ENCODE measurements at places on chromosomes 1 and 21. TPM values are rescaled to one million over a fixed set of nuclear protein-coding genes. Genes with fewer than 3 reads are reported as not detected.

DNA sequence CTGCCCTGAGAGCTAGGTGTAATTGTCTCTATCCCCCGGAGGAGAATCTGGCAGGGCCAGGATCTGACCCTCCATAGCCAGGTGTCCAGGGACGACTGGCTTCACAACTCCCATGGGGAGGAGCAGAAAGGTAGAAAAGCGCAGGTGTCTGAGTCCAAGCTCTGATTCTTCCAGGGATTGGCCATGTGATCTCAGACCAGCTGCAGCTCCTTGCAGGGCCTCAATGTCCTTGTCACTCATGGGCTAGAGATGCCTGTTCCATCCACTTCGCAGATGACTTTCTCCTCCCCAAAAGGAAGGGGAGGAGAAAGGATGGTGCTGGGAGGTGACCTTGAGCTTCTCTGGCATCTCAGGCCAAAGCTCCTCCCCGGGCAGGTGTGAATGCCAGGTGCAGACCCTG is 22.7 kb downstream of the HSPG2 start:
- no peak for DNase-seq

DNA sequence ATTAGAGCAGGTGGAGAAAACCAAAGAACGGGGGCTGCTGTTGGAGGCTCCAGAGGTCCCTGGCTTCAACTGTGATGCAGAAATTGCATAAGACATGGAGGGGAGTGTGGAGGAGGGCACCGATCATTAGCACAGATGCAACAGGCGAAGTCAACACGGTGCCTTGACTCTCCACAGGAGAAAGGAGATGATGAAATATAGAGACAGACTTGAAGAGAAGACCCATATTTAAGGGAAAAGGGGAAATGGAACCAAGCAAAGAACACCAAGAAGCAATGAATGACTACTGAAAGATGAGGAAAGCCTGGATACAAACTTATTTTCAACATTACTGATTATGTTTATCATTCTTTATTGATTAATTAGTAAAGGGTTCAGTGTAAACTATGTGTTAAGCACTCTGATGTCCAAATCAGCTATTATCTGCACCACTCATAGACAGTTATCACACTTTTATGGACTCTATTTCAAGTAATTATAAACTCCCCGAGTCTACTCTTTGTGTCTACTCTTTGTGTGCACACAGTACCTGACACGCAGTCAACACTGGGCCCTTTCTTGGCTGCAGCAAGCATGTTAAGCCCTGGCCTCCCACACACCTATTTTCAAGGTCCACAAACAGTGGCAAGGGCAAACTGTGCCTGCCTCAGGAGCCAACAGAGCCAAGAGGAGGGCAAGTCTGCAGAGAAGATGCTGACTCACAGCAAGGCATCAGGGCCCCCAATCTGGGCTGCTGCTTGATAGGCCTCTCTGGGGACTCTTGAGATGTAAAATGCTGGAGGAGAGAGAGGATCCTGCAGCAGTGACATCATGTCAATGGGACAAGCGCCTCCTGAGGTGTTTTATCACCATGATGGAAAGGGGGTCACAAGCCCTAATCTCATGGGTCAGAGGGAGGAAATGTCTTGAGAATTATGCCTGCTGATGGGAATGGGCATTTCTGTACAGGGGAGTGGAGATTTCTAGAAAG is 17.6 kb downstream of the PCNX2 start:
- DNase-seq, result no peak

- peak; percentile 55 for DNase-seq
Observed at GRCh38 chr21:43866260-43866629, 1.2 kb downstream of the AGPAT3 start.

- no peak for DNase-seq
Observed at GRCh38 chr1:100219883-100220282, 29.8 kb downstream of the DBT start.

- no peak for DNase-seq
Observed at GRCh38 chr1:8202182-8202905, 115.6 kb upstream of the SLC45A1 start.

DNA sequence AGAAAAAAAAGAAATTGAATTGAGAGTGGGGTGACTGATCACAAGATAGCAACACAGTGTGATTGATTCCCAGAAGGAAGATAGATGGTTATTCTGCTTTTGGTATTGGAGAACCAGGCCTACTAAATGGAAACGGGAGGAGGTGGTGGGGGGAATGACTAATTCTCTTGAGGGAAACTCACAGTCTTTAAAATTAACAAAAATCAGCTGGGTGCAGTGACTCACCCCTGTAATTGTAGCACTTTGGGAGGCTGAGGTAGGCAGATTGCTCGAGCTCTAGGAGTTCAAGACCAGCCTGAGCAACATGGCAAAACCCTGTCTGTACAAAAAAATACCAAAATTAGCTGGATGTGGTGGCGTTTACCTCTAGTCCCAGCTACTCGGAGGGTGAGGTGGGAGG is 134.6 kb upstream of the PDE4B start:
- DNase-seq, result no peak

DNA sequence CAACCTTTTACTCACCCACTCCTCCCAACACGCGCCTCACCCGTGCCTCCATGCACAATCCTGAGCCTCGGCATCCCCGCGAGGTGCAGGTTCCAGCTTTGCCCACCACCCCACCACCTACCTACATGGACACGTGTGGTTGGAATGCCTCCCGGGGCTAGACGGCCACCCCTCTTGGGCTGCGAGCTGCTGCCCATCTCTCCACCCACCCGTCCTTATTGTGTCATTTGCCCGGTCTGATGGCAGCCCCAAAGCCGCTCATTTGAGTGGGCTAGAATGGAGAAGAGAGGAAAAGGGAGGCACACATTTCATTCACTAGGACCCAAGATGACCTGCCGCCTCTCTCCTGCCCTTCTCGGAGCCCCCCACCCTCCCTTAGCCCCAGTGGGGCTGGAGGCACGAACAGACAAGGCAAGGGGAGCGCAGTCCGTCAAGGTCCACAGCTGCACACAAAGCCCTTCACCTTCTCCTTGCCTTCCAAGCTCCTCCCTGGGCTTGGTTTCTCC is 785 bp downstream of the ZNF697 start:
- DNase-seq, result no peak

GRCh38 chr1:240170806-240171205 is 79.1 kb downstream of the FMN2 start:
- no peak for DNase-seq

- DNase-seq, result no peak
Observed at GRCh38 chr1:26278724-26279455, 996 bp upstream of the SH3BGRL3 start.

DNA sequence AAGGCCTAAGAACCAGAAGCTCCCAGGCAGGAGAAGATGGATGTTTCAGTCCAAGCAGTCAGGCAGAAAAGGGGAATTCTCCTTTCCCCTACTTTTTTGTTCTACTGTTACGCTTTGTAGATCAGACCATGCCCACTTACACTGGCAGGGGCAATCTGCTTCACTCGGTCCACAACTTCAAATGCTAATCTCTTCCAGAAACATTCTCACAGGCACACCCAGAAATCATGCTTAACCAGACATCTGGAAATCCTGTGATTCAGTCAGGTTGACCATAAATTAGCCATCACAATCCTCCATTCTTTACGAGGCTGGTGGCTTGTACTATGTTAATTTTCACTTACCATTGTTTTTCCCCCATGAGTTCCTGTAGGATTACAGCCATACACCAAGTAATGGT is 23.8 kb upstream of the IL10 start:
- DNase-seq, result no peak

DNA sequence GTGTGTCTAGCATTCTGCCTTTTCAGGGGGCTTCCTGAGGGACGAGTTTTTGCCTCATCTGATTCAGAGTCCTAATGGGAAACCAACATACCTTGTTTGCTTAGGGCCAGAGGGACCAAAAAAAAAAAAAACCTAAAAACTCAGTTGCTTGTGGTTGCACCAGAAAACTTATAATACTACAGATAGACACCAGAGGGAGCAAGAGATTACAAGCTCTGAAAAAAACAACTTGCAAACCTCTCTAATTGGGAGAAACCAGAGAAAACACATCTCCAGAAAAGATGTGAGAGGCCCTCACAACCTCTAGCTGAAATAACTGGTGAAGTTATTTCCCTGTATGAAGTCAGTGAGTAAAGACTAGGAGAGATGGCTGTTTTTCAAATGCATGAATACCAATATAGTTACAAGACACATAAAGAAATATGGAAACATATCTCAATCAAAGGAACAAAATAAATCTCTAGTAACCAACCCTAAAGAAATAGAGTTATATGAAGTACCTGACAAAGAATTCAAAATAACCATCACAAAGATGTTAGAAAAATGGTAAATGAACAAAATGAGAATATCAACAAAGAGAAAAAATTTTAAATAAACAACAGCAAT is 233.7 kb upstream of the NFIA start:
- no peak for DNase-seq

- no peak for DNase-seq
Observed at GRCh38 chr1:13900583-13900982, 200.6 kb downstream of the PRDM2 start.

DNA sequence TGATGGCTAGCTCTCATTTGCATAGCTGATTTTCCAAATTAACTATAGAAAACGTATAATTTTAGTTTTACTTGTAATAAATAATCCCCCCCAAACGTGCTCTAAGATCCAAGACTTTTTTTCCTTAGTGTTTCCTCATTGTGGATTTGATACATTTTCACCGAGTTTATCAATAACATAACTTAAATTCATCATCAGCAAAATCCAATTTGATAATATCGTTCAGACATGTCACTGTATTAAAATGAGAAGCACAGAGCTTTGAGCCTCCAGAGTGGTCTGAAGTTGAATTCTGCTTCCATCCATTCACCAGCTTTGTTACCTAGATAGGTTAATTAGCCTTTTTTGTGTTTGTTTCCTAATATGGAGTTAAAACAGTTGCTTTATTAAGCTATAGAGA is 51.7 kb downstream of the IVNS1ABP start:
- no peak for DNase-seq

DNA sequence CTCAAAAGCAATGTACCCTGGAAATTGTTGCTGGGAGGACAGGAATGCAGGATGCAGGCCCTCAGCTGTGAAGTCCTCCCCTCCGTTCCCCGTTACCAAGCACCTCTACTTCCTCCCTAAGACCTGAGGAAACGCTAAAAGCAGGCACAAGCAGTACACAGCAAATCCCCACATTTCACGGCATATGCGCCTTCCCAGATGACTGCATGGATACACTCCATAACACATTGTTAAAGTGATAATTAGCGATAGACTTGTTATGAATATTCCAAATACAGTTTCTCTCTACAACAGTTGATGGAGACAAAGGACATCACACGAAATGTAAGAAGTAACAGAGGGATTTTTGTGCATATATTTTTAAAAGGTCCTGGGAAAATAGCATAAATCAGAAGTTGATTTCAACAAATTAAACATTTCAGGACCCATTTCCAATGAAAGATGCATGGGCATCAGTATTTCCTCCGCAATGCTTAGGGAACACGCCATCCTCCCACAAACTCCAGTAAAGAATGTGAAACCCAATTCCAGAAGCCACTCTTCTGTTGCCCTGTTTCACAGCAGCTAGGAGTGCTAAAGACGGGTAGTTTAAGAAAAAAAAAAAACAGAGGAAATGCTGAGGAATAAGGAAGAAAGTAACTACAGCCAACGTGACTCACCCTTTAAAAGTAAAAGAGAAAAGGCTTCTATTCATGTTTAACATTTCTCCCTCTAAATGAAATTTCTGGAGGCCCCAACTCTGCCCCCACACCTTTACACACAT is 75.5 kb downstream of the HIVEP3 start:
- no peak for DNase-seq

GRCh38 chr1:48931506-48932192 is 155.0 kb upstream of the BEND5 start:
- DNase-seq, result no peak

- DNase-seq, result no peak
Observed at GRCh38 chr1:4510276-4510691, 144.1 kb upstream of the AJAP1 start.

DNA sequence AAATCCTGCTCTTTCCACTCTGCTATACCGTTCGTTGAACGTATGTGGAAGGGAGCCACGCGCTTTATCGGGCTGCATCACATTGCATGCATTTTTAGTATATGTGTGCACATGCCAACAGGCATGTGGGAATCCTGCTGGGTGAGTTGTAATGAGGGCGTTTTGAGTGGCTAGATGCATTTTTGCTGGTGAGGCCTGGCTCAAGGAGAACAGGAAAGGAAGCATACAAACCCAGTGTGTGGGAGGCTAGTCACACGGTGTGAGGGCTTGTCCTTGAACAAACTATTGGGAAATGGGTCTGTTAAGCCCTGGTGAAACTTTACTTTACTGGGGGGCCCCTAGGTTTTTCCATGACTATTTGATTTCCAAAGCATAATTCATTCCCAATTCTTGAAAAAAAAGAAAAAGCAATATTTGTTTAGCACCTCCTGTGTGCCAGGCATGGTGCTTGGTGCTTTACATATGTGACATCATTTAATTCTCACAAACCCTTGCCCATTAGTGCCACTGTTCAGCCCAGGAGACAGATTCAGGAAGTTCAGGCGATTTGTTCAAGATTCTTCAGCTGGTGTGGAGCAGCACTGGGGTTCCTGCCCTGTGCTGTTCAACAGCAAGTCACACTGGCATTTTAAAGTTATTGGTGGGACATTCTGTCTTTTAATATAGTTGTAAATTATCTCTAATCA is 25.6 kb upstream of the JUN start:
- DNase-seq, result no peak

The PLA2G2E gene
- not detected for polyA plus RNA-seq

The TNNI3K gene
- polyA plus RNA-seq, result 2.7 TPM

The GIPC2 gene
- 18.1 TPM for polyA plus RNA-seq

Data from renal pelvis (tissue), 12 donors.